Neuronal stem cell (in vitro differentiated cells): ENCODE measurements at places on chromosomes 12 and 14.

- no peak for DNase-seq
Observed at GRCh38 chr14:39102265-39102968, 618 bp downstream of the SEC23A start.

DNA sequence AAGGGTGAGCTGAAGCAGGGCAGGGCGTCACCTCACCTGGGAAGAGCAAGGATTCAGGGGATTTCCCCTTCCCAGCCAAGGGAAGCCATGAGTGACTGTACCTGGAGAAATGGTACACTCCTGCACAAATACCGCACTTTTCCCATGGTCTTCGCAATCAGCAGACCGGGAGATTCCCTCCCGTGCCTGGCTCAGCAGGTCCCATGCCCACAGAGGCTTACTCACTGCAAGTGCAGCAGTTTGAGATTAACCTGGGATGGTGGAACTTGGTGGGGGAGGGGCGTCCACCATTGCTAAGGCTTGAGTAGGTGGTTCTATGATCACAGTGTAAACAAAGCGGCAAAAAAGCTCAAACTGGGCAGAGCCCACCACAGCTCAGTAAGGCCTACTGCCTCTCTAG is 11.0 kb upstream of the DHRS4 start:
- DNase-seq, result no peak

DNA sequence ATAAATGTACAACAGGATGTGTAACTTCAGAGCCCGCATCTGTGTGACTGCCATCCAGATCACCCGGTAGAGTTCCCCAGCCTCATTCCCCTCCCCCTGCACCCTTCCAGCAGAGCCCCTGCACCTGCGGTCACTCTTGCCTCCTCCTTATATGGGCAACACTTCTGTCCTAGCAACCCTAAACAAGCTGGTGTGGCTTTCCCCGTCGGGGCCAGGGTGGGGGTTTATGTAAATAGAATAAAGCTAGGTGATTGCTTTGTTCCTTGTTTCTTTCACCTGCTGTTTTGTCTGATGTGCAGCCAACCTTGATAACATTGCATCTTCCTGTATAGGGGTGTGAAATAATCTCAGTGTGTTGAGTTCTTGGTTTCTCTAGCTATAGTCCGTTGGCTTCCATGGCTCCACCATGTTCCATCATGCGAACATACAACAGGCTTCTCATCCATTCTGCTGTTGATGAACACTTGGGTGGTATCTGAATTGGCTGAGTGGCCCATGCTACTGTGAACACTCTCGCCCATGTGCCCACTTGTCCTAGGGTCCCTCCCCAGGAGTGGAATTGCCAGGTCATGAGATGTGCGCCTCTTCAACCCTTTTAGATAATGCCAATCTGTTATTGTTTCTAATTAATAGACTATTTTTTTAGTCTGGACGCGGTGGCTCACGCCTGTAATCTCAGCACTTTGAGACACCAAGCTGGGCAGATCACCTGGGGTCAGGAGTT is 102.2 kb downstream of the KIF26A start:
- DNase-seq, result no peak

DNA sequence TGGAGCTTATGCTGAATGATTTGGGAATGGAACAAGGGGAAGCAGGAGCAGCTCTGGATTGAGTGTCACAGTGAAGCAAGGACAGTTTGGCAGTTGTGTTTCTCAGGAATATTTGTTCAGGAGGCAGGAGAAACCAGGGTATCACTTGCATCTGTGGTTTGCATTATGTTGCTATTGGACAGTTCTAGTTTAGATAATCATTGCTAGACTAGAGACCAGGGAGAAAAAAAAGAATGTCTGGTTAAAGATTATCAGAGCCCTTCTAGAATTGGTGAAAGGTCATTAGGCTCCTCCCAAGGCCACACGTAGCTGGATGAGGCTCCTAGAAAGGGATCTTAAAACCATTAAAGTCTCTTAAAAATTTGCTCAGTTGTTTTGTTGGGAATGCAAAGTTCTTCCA is 17.0 kb upstream of the SRSF5 start:
- DNase-seq, result no peak

GRCh38 chr12:56229082-56229481 is 769 bp upstream of the SLC39A5 start:
- no peak for DNase-seq

DNA sequence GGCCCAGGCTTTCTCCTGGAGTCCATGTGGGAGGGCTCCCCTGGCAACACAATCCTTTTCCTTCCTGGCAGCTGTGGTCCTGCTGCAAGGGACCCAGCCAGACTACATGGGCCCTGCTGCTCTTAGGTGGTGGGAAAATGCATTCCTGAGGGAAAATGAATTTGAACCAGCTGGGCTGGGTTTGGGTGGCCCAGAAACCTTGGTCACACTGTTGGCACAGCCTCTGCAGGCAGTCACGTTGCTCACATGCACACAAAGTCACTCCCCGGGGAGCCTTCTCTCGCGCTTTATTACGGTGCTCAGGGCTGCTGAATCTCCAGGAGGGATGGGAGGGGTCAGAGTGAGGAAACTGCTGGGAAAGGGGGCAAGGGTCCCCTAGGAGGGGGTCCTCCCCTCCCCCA is 17.2 kb downstream of the PLEKHG3 start:
- DNase-seq, result no peak

GRCh38 chr12:98149691-98150210 is 365.6 kb upstream of the TMPO start:
- DNase-seq, result no peak

DNA sequence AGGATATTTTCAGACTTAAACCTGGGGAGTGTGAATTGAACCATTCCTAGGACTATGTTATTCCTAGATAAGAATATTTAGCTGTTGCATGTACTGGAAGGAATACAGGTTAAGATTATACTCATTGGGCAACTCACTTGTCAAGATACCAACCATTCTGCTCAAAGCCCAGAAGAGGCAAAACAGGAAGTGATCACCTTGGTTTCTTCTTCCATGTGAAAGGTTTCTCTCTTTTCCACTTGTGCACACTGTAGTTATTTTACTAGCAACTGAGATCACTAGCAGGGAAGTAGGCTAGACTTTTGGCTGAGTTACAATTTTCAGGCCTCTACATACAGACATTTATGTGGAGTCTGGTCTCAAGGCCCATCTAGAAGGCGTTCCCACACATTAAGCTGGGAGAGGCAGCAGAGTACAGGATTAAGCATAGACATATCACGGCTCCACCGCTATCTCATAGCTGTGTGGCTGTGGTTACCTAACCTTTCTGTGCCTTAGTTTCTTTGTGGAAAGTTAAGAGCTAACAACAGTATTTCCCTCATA is 83.9 kb upstream of the FERMT2 start:
- no peak for DNase-seq

GRCh38 chr12:108565976-108566375 is 3.6 kb downstream of the ISCU start:
- DNase-seq, result no peak

DNA sequence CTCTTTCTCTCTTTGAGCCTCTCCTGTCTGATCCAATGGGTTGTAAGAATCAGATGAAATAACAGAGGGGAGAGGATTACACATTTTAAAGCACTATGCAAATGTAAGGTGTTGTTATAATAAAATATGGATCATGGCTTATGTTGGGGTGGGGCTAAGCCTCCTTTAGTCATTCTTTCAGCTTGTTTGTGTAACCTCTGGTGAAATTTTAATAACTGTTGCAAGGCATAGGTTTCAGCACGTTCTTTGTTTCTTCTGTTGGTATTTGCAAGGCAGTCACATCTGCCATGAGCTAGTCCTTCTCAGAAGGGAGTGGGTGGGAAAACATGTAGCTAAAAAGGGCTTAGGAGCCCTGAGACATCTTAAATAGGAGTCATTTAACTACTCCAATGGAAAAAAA is 74.8 kb upstream of the FRMD6 start:
- DNase-seq, result no peak

DNA sequence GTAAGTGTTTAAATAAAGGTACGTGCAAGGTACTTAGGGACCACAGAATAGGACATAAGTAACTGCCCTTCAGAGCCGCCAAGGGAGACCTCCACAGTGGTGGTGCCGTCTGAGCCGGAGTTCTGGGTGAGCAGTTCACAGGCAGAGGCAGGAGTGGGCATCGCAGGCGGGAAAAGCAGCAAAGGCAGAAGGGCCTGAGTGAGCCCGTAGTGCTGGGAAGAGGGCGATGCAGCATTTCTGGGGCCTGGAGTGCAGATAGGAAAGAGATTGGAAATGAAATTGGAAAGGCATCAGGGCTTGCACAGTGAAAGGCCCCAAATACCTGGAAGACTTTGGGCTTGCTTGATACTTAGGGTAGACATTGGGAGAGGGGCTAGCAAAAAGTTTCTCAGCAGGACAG is 32.9 kb downstream of the EVL start:
- DNase-seq, result no peak

- no peak for DNase-seq
Observed at GRCh38 chr12:56143217-56143616, 9.2 kb upstream of the MYL6B start.

GRCh38 chr12:111405859-111406473 is at the start of gene SH2B3:
TSS of gene SH2B3 (plus strand) at chr12:111405923. CDS start at chr12:111418146, 12,223 bp downstream.
- no peak for DNase-seq

DNA sequence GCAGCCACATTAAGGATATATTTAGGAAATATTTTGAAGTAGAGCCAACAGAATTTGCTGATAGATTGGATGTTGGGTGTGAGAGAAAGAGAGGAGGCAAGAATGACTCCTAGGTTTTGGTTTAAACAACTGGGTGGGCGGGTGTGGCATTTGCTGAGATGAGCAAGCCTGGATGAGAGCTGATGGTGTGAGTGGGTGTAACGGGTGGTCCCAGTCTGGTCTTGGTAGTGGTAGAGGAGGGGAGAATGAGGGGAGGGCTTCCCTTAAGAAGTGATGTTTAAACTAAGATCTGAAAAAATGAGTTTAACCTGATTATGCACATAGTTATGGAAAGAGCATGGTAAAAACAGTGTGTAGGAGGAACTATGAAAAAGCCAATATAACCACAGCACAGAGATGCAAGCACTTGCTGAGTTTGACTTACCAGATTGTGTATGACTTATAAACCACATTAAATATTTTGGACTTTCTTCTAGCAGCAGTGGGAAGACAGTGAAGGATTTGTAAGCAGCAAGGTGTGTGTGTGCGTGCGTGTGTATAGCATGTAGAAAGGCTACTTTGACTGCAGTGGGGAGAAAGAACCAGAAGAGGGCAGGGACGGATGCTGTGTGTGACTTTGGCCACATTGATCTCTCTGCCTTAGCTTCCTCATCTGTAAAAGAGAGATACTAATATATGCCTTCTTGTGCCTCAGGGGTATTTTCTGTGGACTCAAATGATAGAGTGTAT is 139.7 kb downstream of the PRIMA1 start:
- no peak for DNase-seq

- no peak for DNase-seq
Observed at GRCh38 chr14:66540038-66540437, 32.1 kb downstream of the GPHN start.

DNA sequence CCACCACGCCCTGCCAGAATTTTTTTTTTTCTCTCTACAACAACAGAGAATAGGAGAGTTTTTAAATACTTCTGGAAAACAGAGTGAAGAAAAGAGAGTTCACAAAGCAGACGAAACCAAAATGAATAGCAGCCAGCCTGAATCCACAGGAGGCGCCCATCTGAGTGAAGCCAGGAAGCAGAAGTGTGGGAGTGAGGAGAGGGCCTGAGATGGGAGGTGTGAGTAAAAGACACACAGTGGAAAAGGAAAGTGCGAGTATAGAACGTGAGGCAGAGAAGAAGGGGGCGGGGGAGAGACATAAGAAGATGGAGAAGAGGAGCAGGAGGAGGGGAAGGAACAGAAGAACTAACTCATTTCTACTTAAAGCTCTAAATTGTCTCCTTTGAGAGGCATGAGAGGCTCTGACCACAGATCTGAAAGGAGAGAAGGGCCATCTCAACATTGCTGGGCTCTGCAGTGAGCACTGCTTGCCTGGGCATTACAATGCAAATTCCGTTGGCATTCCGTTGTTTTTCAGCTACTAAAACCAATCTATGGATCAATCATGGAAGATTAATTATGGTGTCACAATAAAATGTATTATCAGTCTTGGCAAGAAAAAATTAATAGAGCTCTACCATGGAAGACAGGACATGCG is 140.1 kb upstream of the CPSF6 start:
- DNase-seq, result no peak

DNA sequence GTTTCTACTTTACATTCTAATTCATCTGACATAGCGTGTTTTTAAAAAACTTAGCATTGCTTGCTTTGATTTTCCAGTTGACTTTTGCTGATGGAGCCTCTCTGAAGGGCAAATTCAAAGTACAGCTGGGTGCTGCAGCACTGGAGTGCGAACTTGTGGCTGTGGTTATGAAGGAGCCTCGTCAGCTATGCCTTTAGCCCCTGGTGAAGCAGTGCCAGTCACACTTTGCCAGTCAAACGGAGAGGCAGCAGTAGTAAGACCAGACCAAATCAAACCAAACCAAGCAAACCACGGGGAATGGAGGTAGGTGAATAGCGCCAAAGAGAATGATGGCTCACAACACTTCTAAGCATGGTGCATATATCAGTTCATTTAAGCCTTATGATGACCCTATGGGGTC is 15.1 kb upstream of the SLC38A2 start:
- no peak for DNase-seq
